Stimulated activated CD4-positive, alpha-beta T cell treated with anti-CD3 and anti-CD28 coated beads, Interleukin-1b, Interleukin-23, amount 100 ng/mL, for 48 hours (primary cell): ENCODE measurements at places on chromosomes 3 and 15.

DNA sequence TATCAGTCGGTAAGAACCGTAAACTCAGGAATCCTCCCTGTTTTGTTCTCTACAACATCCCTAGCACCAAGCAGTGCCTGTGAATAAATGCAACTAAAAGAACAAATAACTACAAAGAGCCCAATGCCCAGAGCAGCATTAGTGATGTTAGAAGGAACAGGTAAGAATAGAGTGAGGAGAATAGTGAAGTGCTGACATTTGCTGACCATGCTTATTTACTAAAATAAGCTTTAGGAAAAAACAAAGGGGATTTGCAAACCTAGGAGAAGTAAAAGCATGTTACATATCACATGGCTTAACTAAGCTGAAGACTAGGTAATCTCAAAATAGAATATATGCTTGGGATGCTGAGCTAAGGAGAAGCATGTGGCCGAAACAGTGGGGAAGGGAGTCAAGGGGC, 186.1 kb upstream of the SLC2A2 start:
- DNase-seq, result no peak

DNA sequence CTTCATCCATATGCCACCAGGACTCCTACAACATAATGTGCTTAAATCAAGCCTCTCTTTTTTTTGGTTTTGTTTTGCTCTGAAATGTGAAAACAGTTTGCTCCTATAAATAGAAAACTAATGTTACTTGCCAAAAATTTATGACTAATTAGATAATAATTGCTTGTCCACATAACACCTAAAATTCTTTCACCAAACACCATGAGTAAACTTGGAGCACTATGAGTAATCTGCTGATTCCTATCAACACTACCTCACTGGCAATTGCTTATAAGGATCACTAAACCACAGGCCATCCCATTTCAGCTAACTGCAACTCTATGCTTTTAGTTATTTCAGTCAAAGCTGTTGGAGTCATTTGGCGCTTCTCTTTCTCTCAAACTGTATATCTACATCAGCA, 252.7 kb downstream of the EPHA3 start:
- DNase-seq, result no peak

DNA sequence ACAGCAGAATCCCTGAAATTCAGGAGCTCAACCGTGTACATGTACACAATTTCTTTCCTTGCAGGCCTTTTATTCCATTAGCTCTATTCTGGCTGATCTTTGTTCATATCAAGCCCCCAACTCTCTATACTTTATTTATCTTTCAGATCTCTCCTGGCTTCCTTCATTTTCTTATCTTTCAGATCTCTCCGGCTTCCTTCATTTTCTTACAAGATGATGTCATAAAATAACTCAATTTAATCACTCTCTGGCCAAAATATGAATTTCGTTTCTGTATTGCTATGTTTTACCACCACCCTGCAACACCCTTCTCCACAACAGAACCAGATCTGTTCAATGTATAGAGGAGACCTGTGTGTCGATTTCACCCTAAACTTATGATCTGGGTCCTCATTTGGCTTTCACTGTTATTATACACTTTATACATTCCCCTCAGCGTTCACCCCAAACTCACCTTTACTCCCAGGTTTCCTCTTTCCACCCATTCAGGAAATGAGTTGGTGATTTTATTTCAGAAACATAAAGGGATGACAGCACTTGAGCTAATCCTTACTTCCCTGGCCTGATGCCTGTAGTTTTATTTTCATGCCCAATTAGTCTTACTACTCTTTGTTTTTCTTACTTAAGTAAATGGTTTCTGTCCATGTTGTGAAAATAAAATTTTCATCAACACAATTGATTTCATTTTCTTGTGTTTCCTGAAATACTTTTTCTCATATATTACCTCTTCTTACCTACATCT, 195.5 kb downstream of the BCHE start:
- DNase-seq, result no peak

DNA sequence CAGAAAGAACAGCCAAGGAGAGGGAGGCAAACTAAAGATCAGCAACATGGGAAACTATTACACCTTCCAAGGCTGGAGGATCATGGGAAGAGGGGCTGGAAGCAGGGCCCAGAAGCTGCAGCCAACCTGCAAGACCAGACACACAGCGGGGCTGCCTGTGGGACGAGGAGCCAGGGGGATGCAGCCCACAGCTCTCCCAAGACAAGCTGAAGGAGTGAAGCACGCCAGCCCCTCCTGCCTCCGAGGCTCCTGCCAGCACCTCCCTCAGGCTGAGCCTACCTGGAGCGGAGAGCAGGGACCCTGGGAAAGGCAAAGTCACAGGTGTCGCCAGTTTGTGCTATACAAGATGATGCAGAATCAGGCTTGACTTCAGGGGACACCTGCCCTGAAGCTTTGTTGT, 133.3 kb downstream of the OSBPL10 start:
- DNase-seq, result no peak

- no peak for DNase-seq
Observed at GRCh38 chr3:101043687-101044078, 50.5 kb upstream of the ABI3BP start.

- no peak for DNase-seq
Observed at GRCh38 chr15:88834211-88834812, 31.1 kb downstream of the ACAN start.

- no peak for DNase-seq
Observed at GRCh38 chr15:75025548-75026260, 2.3 kb downstream of the PPCDC start.

DNA sequence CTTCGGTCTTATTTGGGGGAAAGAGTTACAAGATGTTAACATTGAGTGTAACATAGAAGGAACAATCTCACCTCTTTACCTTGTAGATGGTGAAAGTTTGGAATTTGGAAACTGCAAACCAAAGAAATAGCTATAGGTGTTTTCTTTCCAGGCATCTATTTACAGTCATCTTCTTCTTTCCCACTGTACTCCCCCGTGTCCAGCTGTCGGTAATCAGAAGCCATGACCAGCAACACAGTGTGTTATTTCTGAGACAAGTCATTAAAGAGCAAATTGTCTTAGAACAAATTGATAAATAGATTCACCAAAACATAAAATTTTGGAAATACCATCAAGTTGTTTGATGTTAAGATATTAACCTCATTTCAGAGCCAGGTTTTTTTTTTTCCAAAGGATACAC, 590.5 kb upstream of the NAALADL2 start:
- no peak for DNase-seq

DNA sequence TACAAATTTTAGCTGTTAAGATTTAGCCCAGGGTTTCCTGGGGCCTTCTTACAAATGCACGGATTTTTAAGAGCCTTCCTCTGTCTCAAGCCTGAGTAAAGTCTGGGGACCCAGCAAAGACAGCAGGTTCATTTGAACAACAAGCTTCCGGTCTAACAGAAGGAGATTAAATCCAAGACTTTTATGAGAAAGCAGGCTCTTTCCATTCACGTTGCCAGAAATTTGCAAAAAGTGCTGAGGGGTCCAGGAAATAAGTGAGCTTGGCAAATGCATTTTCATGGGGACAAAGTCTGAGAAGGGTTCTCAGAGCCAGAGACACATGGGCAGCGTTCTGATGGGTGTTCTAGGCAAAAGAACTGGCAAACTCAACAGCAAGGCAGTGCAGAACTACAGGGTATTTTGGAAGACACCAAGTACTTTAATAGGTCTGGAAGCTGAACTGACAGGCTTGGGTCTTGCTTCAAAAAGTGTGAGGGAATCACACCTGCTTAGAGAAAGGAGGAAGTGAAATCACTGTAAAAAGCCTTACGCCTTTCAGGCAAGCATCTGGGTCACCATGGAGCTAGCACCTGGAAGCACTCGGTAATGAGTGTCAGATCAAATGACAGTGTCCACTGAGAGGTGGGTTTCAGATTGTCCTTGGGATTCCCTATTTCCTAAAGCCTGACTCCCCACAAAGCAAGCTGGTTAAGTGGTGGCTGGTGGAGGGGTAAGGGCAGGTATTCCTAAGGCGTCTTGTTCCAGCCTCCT, 115.8 kb upstream of the ARHGEF3 start:
- DNase-seq, result no peak

- DNase-seq, result no peak
Observed at GRCh38 chr3:6644070-6644929, 216.6 kb upstream of the GRM7 start.

DNA sequence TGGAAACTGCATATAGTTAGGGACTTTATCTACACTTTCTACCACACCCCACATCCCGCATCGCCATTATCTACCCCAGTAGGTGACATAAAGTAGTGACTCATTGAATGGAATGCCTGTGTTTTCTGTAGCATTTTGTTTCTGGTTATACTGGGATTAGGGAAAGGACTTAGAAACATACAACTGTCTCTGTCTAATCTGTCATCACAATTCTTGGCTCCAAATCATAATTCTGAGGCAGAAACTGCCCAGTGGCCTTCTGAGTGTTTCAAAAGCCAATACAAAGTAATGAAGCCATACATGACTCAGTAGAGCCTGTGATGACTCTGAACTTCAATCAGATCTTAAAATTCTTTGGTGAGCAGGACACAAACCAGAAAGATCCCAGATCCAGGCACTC, 115.7 kb upstream of the CHRM5 start:
- DNase-seq, result no peak

GRCh38 chr3:23548706-23549105, 257.0 kb upstream of the UBE2E1 start:
- no peak for DNase-seq

DNA sequence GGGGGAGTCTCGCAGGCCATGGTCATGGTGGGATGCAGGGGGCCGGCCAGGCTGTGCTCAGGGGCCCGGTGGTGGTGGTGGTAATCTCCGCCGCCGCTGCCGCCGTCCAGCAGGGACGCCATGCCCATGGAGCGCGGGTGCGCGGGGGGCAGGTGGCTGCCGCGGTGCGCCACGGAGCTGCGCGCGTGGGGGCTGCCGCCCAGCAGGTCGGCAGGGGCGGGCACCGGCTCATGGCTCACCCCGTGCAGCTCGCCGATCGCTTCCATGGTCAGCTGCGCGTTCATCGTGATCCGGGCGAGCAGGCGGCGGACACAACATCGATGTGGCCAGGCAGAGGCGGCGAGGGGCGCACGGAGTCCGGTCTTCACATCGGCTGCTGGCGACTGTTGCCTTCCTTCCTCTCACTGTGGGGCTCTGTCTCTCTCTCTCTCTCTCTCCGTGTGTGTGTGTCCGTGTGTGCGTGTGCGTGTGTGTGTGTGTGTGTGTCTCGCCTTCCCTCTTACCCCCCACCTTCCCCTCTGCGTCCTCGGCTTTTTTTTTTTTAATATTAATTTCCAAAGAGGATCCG, 451 bp downstream of the ONECUT1 start:
- DNase-seq, result no peak

DNA sequence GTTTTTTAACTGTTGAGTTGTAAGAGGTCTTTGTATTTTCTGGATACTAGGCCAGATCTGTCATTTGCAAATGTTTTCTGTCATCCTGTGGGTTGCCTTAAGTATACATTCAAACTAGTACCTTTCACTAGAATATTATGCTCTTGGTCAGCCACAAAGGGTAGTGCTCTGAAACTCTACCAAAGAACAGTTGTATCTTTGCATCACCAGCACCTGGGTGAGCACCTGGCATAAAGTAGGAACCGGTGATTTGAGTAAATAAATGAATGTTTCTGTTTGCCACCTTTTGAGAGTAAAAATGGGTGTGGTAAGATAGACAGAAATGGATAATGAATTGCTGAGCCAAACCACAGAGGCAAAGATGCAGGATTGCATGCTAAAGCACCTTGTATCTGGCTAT, 98.7 kb downstream of the SLCO3A1 start:
- no peak for DNase-seq

DNA sequence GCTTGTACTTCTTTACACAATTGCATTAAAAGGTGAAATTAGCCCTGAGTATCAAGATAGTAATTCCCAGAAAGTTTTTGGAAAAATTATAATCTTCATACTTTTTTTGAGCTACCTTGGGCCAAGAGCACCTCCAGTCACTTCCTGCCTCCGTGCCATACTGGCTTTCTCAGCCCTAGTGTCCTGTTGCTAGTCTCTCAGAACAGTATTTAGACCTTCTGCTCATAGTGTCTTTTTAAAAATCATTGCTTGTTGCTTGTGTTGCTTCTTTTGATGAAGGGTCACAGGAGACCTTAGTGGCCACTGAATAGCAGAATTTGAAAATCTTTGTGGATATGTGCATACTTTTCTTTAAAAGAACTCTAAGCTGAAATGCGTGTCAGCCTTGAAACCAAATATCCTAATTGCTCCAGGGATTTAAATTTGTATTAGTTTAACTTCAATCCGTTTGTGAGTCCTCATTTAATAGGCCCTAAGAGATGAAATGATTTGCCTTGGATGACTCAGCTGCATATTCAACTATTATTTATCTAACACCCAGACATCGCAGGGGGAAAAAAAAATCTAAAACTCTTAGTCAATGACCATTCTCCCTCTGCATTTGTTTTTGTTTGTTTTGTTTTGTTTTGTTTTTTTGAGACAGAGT, 29.1 kb upstream of the LXN start:
- DNase-seq, result no peak

DNA sequence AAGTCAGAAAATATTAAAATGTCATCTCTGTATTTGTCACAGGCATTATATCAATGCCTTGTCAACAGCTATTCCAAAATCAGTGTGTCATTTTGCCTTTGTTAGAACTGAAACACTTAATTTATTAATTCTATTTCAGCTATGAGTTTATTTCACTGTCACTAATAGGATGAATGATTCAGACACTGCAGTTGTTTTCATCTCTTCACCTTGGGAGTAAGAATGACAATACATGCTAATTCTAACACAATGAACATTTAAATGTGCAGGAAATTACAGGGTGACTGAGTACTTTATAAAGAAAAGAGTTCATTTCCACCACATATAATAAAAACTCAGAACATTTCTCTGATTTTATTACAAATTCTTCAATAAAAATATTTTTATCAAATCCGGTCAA, 109.7 kb downstream of the P2RY1 start:
- DNase-seq, result no peak

DNA sequence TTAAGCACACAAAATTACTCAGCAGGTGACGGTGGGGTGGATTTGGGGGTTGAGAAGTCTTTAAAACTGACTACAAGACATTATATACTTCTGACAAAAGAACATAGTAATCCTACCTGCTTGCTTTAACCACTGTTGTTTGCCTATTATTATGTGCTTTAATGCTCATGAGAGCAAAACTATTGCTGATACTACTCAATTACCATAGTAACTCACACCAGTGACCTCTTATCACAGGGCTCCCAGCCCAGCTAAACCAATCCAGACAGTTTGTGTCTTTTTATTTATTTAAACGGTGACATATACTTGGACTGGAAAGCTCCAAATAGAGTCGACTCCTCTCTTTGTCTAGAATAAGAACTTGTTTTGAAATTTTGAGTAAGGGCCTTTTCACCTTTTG, 42.8 kb upstream of the FEZF2 start:
- no peak for DNase-seq

DNA sequence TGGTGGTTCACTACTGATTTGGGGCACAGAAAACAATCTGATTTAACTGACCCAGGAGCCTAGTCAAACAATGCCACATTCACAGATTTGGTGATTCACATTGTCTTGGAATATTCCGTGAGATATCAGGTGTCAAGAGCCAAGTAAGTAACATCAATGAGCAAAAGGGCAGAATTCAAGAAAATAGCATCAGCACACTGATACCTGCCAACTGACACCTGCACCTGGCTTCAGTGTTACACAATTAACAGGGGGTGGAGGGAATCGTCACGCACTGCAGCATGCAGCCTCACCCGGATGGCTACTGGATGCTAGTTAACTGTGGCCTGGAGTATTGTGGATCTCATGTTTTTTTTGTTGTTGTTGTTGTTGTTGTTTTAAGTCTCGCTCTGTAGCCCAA, 17.6 kb downstream of the CCNL1 start:
- no peak for DNase-seq

GRCh38 chr3:124831628-124832199, 55.5 kb downstream of the ITGB5 start:
- DNase-seq, result no peak

GRCh38 chr15:73403171-73403570, 34.4 kb upstream of the HCN4 start:
- DNase-seq, result no peak
